ENCODE measurements at places on chromosomes 5 and 9. TPM values are rescaled to one million over a fixed set of nuclear protein-coding genes. Genes with fewer than 3 reads are reported as not detected.

The SLCO6A1 gene
- not detected for total RNA-seq

The PDZD2 gene
- total RNA-seq, result 0.17 TPM

The NTRK2 gene
- 0.54 TPM for total RNA-seq

The GPR107 gene
- 11.4 TPM for total RNA-seq

The DOCK8 gene
- 5.9 TPM for total RNA-seq

The BTNL9 gene
- not detected for total RNA-seq

The KIF4B gene
- total RNA-seq, result not detected

The TXNDC8 gene
- total RNA-seq, result not detected

The DAB2IP gene
- 1.8 TPM for total RNA-seq

The EIF4EBP3 gene
- not detected for total RNA-seq

The SPATA31C2 gene
- total RNA-seq, result not detected

The TSSK1B gene
- not detected for total RNA-seq

The PCA3 gene
- not detected for total RNA-seq

The OR1Q1 gene
- total RNA-seq, result not detected

The UBE2R2 gene
- 19.4 TPM for total RNA-seq

The TSC1 gene
- total RNA-seq, result 8.6 TPM

The CD14 gene
- total RNA-seq, result 0.96 TPM

The DPH7 gene
- 18.6 TPM for total RNA-seq

The ALDOB gene
- total RNA-seq, result not detected

The ZDHHC11B gene
- not detected for total RNA-seq

The TAF11L14 gene
- total RNA-seq, result not detected

The SHROOM1 gene
- total RNA-seq, result 8.7 TPM

The PCSK5 gene
- total RNA-seq, result 104 TPM

The PROB1 gene
- not detected for total RNA-seq

The COL15A1 gene
- total RNA-seq, result not detected

The PALM2AKAP2 gene
- 0.14 TPM for total RNA-seq

The IL17B gene
- total RNA-seq, result not detected

The GARNL3 gene
- total RNA-seq, result 2.0 TPM

The AGXT2 gene
- total RNA-seq, result not detected

The TMED7 gene
- total RNA-seq, result 26.7 TPM

The KIF12 gene
- 19.3 TPM for total RNA-seq

The GGTA1 gene
- not detected for total RNA-seq
